ENCODE measurements at places on chromosomes 2 and 18.

DNA sequence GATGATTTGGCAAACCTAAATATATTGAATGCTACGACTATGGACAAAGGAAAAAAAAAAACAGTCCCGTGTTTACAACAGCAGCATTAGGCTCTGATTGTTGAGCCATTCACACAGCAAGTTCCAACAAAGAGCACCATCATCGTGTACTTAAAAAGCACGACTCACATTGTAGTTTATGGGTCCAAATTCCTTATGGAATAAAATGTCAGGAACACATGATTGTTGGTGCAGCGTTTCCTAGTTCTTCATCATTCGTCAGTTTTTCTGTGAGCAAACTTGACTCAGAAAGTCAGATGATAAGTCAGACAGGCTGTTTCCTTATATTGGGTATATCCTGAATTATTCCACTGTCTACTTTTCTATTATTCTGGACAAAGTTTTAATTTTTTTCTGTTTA lies 10.0 kb upstream of the KIDINS220 start:
- DNase-seq: no peak

DNA sequence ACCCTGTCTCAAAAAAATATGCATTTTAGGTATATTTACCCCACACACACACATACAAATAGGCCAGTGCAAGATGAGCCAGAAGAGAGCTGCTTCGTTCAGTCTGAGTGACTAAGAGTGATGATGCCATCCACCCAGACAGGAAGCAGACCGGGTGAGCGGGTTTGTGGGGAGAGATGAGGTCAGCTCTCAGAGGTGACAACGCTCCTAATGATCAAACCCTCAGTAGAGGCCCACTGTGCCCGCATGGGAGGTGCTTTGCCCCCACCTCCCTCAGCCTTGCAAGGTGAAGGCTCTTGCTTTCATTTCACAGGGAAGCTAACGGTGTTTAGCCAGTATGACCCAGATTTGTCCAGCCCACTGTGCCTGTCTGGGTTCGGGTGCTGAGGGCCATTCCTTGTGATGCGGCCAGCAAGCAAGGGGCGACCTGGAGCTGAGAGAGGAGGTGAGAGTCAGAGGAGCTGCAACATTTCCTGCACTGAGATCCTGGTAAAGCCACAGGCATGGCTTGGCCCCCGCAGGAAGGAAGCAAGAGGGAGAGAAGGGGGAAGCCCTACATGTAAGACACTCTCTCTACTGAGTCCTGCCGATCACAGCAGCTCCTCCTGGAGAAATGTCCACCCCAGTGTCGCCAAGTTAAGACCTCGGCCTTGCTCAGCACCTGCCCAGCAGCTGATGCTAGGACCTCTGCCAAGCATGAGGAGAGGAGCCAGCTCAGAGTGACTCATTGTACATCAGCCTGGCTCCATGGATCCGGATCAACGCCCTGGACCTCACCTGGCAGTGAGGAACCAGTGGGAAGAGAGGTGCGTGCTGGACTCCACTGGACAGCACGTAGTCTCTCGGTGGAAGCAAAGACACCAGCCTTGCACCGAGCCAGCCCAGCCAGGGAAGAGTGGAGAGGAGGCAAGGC lies 37.0 kb downstream of the NIFK start:
- DNase-seq: no peak

GRCh38 chr2:143776526-143777297 lies 647.5 kb downstream of the ARHGAP15 start:
- DNase-seq: no peak

- DNase-seq: no peak
Measured at GRCh38 chr2:206488623-206489022, 45.3 kb downstream of the ADAM23 start.
